ENCODE measurements at places on chromosomes 12 and 14.

- DNase-seq = no peak
Observed at GRCh38 chr14:85165094-85165493, 364.9 kb upstream of the FLRT2 start.

GRCh38 chr14:78509516-78509915 is 339.3 kb downstream of the NRXN3 start:
- no peak for DNase-seq

DNA sequence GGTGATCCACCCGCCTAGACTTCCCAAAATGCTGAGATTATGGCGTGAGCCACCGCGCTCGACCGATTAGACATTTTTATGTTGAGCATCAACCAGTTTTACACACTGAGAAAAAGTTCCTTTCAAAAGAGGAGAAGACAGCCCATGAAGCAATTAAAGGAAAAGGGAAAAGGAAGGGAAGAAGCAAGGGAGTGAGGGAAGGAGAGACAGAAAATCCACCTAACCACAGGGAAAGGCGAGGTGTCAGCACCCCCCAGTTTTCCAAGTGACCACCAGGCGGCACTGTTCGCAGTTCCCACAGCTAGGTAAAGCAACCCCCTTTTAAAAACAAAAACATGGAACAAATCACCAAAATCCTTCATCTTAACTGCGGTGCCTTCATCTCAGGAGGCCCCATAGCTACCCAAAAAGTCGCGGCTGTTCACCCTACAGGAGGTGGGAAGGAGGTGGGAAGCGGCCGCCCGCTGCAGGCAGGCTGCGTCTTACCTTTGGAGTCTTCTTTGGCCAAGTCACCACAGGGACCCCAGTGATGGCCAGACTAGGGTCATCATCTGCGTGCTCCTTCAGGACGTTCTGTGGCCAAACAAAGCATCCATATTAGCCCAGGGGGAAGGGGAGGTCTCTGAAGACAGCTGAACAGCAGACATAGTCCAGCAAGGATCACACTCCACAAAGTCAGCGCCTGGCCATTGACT is 86.6 kb downstream of the KDM2B start:
- no peak for DNase-seq

DNA sequence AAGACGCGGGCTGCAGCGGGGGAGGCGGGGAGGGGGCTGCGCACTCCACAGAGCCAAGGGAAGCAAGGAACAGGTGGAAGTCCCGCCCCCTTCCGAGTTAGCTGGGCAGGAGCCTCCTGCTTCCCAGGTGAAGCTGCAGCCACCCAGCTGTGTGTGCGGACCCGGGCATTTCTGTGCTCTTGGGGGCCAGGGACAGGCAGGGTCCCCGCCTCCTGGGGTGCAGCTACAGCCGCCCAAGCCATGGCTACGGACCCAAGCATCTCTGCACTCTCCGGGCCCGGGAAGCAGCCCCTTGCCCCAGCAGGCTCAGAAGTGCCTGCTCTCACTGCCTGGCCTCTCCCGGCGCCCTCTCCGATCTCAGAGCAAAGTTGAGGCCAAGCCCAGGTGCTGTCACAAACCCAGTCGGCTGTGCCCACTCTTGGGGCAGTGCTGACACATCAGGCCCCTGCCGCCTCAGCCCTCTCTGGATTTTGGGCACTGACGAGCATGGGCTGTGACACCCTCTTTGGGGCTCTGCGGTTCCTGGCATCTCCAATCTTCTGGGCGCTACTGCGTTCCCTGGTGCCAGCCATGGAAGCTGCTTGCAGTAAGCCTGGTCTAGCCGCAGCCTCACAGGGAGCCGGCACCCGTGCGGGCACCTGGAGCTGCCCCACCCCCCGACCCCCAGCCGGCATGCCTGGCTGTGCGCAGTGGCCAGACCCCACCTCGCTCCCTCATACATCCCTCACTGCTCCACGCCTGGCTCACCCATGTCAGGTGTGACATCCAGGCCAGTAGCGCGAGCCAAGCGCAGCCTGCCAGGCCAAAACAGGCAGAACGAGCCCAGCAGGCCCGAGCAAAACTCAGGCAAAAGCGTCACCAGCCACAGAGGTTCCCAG is 8.5 kb upstream of the MGAT4C start:
- DNase-seq = no peak

GRCh38 chr14:30559638-30560091 is 707 bp downstream of the G2E3 start:
- DNase-seq = no peak

GRCh38 chr14:93207468-93208308 is 632 bp downstream of the UBR7 start:
- DNase-seq = no peak

DNA sequence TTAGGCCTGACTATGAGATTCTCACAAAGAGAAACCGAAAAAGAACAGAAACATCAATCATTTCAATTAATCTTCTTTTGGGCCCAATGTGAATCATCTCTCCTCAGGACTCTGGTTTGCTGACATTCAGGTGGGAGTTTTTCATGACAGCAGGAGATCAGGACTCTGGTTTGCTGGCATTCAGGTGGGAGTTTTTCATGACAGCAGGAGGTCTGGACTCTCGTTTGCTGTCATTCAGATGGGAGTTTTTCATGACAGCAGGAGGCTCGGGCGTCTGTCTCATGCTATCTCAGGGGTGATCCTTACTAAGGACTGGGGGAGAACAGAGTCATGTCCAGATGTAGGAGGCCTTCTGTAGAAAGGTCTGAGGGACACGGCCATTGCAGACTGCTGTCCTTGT is 40.1 kb upstream of the PARP11 start:
- no peak for DNase-seq

Data from AG09309 (cell line).